ENCODE measurements at places on chromosomes 5 and 9.

- DNase-seq, result peak; percentile 67
These were observed 88.7 kb downstream of the BASP1 start for GRCh38 chr5:17305964-17306725.

- DNase-seq, result no peak
These were observed 273.5 kb upstream of the PTGER4 start for GRCh38 chr5:40405996-40406740.

DNA sequence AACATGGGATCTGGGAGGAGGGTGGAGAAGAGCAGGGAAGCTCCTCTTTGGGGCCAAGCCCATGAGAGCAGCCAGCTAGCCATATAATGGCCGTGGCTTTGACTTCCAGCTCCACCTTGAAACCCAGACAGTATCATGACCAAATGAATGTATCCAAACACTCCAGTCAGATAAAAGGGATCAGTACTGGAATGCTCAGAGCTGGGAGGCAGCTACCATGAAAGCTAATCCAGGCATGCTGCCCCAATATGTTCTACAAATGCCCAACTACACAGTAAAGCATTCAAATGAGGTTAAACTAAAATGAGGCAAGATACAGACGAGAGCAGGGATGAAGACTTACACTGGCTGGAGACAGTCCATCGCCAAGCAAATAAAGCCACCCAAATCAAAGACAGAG lies 69.4 kb downstream of the FRMD3 start:
- DNase-seq, result no peak

DNA sequence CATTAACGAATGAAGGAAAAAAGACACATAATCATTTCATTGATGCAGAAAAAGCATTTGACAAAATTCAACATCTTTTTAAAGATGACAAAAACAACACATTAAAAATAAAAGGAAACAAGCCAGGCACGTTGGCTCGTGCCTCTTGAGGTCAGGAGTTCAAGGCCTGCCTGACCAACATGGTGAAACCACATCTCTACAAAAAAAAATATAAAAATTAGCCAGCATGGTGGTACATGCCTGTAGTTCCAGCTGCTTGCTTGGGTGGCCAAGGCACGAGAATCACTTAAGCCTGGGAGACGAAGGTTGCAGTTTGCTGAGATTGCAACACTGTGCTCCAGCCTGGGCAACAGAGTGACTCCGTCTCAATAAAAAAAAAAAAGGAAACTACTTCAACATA lies 77.0 kb downstream of the ERCC6L2 start:
- DNase-seq, result no peak

DNA sequence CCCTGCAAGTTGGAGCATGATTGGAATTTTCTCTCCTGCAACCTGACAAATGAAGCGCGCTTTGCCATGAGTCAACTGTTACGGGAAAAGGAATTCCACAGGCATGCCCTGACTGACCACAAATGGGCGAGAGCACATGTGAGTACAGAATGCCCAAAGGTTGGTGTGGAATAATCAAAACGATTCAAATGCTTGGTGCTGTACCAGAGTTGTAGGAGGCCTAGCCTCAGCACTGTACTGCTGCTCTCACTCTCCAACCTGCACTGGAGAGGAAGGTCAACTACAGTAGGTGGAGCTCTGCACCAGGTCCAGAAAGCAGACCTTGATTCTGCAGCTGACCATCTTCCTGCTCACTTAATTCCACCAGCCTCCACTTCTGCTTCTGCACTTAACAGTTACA lies 406.9 kb upstream of the ACTBL2 start:
- no peak for DNase-seq

- no peak for DNase-seq
These were observed 172.7 kb upstream of the RFX3 start for GRCh38 chr9:3698531-3698930.

DNA sequence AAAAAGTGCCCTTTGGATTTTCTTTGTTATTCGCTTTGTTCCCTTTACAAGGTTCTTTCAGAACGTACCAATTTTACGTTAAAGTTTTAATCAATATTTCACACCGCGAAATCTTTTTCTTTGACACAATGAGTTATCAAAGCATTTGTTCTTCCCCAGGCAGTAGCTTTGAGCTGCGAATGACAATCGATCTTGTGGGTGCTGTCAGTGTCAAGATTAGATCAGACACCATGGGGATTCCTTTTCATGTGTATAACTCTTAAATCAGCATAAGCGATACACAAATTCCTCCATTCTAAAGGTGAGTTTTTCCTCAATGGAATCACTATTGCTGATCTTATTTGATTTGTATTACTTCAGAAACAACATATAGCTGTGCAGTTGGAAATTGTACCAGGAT lies 145.5 kb downstream of the ST8SIA4 start:
- no peak for DNase-seq

DNA sequence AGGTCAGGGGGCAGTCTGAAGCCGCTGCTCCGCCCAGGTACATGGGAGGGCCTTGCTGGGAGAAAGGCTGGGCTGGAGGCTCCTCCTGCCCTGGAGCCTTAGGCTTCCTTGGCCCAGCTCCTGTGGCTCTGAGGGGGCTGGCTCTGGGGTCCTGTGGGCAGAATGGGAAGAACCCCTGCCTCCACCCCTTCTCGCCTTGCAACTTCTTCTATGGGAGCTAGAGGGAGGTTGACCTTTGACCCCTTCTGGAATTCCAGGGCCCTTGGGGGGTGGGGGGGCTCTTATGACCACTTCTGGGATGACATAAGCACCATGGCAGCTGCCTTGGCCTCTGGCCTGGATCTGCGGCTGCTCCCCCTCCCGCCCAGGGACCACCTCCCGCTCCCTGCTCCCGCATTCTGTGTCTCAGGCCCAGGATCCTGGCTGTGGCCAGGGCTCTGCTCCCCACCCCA lies 32.2 kb downstream of the IER5L start:
- DNase-seq, result peak; percentile 35

GRCh38 chr5:75043633-75044264 lies 8.6 kb downstream of the GCNT4 start:
- DNase-seq, result no peak

DNA sequence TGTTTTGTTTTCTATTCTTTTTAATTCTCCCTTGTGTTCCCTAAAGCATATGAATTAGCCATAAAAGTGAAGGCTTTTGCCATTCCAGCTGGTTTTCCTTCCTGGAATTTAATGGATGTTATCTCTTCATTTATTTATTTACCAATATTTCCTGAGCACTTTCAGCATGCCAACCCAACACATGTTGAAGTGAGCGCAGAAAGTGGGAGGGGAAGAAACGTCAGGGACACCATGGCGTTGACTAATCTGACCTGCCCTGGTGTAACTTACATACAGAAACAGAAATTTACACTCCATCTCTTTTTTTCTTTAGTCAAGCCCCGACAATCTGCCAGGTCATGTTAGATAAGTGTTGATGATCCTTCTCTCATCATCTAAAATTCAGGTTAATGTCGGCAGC lies 247.5 kb downstream of the PCSK5 start:
- DNase-seq, result no peak

DNA sequence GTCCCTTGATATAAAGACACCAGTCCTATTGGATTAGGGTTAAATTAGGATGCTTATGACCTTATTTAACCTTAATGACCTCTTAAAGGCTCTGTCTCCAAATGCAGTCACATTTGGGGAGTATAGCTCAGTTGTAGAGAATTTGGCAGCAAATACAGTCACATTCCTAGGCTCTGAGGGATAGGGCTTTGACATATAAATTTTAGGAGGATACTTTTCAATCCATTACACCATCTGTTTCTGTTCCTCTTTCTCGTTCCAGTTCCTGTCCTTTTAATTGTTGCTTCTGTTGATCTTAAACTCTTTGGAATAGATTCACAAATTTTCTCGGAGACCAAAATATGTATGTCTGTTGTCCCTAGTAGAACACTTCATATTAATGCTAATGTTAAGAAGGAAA lies 390.0 kb upstream of the PCSK5 start:
- DNase-seq, result no peak

GRCh38 chr5:143581649-143582048 lies 178.2 kb upstream of the NR3C1 start:
- DNase-seq, result no peak

DNA sequence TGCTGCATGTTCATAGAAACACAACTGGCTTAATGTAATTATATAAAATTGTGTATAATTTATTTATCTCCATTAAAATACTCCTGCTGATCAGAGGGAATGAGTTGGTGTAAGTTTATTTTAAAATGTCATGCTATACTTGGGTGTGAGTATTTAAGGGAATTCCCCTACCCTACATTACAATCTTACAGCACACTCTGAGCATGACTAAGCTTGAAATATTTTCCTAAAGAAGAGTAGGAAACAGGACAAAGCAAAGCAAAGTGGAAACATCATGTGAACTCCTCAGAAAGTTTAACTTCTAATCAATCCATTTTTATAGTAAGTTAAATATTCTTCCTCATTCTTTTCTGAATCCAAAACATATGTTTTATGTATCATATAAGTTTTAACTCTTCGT lies 1271.3 kb downstream of the EFNA5 start:
- DNase-seq, result no peak

- no peak for DNase-seq
These were observed 160.3 kb downstream of the SLF1 start for GRCh38 chr5:94778732-94779131.

DNA sequence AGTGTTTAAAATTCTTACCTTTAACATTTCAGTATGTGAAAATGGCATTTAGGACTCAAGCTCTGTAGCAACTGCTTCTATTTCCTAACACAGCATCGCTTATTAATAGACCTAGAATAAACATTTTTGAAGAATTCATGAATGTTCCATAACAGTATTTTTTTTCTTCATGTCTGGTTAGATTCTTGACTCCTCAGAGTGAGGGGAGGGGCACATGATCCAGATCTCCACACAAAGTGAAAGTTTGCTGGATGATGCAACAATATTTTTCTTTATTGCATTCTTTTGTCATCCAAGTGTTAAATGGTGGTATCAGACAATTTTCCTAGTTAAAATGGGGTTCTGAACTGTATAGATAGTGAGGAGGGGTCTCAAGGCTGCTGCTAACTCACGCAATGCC lies 130.8 kb upstream of the MAN2A1 start:
- DNase-seq, result no peak

DNA sequence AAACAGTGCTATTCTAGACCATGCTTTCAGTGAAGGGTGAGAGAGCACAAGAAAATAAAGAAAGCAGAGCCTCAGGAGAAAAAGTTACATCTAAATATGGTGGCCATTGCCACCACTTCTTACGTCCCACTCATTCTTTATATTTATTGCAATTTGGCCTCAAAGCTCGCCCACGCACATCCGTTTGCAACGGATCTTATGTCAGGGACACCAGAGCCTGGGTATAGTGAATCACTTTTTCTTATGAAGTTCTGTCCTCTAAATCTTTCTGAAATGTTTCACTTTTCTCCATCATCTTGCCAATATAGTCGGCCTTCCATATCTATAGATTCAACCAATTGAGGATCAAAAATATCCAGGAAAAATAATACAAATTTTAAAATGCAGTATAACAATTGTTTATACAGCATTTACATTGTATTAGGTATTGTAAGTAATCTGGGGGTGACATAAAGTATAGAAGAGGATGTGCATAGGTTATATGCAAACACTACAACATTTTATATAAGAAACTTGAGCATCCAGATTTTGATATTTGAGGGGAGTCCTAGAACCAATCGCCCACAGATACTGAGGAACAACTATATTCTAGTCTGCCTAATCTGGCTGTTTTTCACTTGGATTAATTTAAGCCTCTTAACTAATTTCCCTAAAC lies 35.2 kb downstream of the GOLPH3 start:
- DNase-seq, result no peak

DNA sequence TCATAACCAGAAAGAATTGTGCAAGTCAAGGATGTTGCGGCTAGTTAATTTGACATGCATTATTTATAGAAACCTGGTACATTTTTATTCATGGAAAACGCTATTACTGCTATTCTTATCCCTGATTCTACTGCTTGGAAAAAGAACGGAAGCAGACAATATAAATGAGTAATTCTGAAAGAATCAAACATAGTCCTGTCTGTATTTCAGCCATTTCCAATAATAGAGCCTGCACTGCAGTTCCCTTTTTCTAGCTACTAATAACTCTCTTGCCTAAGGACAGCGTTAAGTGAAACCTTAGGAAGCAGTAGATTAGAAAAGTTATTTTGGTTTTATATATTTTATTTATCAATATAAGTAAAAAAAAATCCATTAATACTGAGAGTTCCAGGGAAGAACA lies 414.9 kb downstream of the CYLC2 start:
- no peak for DNase-seq

- DNase-seq, result no peak
These were observed 89.9 kb downstream of the DAB2IP start for GRCh38 chr9:121741228-121741918.

GRCh38 chr9:92534674-92535073 lies 1.1 kb downstream of the ECM2 start:
- DNase-seq, result no peak

DNA sequence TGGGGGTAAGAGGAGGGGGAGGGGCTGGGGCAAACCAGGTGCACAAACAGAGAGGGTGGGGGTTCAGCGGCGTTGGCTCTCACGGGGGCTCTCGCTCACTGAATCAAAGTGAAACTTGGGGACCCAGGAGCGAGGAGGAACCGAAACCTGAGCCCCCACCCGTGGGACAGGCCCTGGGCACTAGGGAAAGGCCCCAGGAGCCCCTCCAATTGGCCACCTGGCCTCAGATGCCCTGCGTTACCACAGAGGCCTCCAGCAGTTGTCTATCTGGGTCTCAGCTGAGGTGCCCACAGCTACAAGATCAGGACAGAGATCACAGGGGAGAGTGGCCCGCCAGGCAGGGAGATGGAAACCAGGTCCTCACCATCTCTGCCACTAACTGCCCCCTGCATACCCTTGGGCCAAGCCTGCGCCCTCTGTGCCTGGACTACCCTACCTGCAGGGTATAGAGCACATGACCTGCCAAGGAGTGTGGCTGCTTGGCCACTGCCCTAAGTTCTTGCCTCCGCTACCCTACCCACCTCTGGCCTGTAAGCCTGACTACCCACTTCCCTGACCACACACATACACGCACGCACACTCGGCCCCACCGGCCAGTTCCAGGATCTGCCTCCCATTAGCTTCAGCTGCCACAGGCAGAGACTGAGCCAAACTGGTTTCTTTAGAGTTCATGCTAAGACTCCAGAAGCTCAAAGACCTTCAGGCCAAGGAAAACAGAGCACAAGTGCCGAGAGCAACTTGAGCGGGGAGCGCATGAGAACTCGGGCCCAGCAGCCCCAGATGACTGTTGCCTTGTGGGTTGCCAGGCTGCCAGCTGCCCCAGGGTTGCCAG lies 39.9 kb downstream of the PAX5 start:
- DNase-seq, result no peak

DNA sequence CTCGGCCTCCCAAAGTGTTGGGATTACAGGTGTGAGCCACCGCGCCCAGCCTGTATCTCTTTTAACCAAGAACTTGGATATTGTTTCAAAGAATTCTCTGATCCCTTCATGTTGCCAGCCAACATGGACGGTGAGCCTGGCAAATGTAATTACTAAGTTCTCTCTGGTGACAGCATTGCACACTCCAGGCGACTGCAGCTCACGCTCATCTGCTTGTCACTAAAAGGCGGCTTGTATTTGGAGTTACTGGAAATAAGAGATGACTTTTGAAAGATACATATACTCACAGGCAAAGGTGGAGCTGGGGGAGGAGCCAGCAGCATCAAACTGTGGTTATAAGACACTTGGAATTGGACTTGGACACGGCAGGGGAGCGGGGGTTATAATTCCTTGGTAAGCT lies 172.3 kb downstream of the SLIT3 start:
- no peak for DNase-seq

GRCh38 chr5:17732351-17732923 lies 98.2 kb downstream of the TAF11L14 start:
- DNase-seq, result no peak

Measured in colonic mucosa (tissue), 4 donors.